ENCODE measurements at places on chromosomes 3 and 15.

- DNase-seq = no peak
These were observed 1059.2 kb downstream of the ROBO1 start for GRCh38 chr3:78708565-78709073.

DNA sequence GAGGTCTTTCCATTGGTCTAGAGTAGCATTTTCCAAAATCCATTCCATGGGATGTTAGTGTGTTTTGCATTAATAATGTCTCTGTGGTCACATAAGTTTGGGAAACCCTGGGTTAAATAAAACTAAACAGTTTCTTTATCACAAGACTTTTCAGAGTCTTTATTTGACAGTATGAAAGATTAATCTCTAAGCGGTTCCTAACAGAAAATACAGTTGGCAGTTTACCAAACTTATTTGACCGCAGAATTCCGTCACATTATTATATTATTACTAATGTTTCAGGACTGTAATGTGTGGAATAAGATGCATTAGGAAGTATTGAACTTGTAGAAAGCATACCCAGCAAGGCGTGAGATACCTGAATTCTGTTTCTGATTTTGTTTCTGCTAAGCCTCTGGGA, 71.5 kb upstream of the ADAMTSL3 start:
- DNase-seq = no peak

GRCh38 chr3:42276141-42277132, 10.5 kb upstream of the CCK start:
- DNase-seq = no peak

DNA sequence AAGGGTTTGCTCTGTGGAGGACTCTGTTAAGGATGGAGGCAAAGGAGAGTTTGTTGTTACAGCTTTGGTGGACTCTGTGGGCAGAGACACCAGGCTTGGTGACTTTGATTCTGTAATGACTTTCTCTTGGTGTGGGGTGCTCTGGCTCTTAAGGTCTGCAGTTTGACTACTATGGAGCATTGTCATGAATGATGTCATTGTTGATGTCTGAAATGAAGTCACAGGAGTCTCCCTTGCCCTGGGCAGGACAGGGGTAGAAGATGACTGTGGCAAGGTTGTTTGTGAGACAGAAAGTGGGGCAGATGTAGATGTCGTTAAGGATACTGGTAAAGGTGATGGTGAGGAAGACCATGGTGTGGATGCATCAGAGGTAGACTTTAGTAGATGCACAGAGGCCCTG, 42.7 kb downstream of the HEG1 start:
- no peak for DNase-seq

DNA sequence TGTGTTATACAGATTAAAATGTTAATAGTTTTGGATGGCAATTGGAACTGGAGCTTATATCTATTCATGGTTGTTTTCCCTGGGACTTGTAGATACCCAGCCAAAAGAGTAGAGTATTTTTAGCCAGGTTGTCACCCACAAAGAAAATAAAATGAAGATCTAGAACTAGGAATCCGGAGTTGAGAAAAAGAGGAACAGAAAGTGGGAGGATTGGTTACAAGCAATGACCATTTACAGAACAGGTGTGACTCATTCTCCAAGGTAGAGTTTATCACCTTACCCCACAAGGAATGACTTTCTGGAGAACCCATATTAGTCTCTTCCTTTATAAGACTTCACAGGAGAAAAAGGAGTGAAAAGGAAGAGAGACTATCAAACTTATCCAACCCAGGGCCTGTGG, 99.8 kb downstream of the TMEM108 start:
- no peak for DNase-seq

DNA sequence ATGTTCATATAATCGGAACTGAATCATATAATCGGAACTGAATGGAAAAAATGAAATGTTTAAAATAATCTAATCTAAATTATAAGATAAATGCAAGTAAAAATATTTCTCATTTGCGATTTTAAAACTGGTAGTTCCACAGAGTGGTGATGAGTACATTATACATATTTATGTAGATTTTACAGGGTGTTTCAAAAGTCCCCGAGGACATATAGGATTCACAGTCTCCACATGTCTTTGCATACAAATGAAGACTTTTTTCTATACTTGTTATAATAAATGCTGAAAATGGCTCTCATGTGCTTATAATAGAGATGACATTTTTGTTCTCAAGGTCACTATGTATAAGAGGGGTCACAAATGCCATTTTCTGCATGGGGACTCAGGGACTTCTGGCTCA, 139.5 kb downstream of the PEX5L start:
- no peak for DNase-seq

GRCh38 chr15:27683121-27683520, 416.0 kb downstream of the OCA2 start:
- DNase-seq = no peak

GRCh38 chr15:77545058-77545457, 87.7 kb downstream of the LINGO1 start:
- no peak for DNase-seq

- DNase-seq = no peak
These were observed 5.9 kb upstream of the DCP1A start for GRCh38 chr3:53353202-53353601.

GRCh38 chr3:172305552-172305951, 142.7 kb downstream of the GHSR start:
- DNase-seq = no peak

DNA sequence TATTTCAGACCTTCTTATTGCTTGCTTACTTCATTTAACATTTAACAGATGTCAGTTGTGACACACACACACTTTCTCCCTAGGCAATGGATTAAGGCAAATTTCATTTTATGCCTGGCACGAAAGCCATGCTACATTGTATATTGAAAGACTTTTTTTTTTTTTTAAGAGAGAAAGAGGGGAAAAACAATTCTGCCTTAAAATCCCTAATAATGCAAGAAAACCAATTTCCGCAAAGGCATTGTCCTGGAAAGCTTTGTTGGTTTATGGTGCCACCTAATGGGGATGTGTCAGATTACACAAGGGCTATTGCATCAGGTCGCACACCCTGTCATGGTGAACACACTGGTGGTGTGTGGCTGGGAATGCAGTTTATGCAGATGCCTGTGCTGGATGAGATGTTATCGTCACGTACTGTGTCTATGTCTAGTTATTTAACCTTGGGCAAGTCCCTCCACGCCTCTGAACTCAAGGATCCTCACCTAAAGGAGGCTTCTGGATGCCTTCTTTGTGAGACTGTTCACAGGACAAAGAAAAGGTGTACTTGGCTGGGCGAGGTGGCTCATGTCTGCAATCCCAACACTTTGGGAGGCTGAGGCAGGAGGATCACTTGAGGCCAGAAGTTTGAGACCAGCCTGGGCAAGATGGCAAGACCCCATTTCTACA, 37.3 kb upstream of the RFTN1 start:
- DNase-seq = peak; percentile 59

DNA sequence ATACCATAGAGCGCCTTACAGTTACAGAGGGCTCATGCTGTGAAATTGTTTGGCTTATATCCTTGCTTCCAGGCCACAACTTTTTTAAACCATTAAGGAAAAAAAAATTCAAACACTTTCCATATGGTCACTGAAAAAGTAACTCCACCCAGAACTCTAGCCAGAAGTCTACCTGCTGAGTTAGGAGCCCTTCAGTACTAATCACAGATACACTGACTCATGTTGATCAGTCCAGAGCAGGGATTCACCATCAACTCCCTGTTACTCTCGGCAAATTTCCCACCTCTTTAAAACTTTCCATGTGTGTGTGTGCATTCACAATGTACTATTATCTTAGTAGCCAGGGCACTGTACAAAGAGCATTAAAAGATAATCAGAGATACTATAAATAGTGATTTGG, 372.8 kb downstream of the MAGI1 start:
- DNase-seq = no peak

DNA sequence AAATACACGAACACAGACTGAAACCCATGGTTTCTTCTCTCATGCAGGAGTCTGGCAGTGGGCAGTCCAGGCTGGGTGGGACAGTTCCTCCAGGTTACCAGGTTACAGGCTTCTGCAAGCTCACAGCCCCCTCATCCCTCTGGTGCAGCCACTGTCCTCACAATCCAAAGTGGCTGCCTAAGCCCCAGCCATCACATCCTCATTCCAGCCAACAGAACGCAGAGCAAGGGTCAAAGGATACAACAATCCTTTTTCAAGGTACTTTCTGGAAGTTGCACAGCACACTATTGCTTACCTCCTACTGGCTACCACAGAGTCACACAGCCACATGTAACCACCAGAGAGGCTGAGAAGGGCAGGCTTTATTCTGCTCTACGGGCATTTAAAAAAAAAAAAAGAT, 154.6 kb downstream of the NUP210 start:
- DNase-seq = no peak

- DNase-seq = no peak
These were observed 37.0 kb downstream of the PIK3R4 start for GRCh38 chr3:130709671-130710070.

DNA sequence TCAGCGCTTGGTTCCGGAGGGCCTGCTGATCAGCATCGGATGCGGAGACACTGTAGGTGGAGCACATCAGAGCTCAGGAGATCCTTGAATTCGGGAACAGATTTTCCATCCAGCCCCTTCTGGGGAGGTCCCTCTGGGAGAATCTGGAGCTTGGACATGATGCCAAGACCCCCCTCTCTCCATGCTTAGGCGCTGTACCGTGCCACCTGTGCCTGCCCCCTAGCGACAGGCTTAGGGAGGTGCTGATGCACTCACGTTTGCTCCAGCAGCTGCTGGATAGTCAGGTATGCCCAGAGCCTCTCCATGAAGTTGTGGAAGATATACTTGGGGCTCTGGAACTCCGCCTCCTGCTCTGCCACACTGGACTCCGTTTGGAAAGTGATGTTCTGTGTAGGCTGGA, 9.7 kb downstream of the ITIH4 start:
- DNase-seq = no peak

DNA sequence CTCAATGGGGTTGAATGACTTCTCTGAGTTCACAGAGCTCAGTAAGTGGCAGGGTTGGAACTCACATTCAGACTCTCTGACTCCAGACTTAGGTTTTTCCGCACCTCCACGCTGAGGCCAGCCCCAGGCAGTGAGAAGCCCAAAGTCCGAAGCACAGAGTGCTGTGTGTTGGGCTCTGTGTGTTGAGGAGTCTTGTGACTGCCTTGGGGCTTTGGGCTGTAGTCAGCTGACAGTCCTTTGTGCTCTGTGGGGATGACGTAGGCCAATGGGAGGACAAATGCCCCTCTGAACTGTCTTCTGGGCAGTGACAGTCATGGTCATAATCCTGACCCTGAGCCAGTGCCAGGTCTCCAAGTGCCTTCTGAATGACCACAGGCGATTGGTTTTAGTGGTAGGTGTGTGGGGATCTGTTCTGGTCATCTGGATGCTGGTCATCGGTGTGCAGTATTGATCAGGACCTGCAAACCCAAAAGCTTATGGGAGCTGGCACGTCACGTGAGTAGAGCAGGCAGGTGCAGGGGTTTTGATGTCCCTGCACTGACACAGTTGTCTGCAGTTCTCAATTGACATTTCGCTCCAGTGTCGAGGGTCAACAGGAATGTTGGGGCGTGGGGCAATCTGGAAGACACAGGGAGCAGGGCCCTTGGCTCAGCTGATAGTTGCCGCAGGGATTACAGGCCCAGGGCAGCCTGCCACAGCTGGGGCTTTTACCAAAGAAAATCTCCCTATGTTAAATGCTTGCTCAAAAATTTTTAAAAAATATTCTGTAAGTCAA, 45.3 kb downstream of the CAPN3 start:
- DNase-seq = no peak

GRCh38 chr3:140022066-140022770, 87.2 kb downstream of the CLSTN2 start:
- no peak for DNase-seq

- no peak for DNase-seq
These were observed 20.7 kb upstream of the GOLGA6C start for GRCh38 chr15:75237316-75237982.

DNA sequence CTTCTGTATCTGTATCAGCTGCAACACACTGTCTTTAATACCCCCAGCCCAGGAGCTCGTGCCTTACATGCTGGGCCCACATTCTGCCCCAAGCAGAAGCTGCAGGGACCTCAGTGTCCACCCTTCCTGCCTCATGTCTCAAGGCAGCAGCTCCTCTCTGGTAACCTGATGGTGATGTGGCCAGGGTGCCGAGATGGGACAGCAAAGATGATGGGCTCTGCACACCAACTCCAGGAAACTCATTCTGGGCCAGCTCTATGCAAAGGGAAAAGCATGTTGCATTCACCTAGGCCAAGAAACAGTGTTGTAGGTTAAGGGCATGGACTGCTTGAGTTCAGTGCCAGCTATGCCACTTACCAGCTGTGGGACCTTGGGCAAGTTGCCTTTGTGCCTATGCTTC, 79.5 kb upstream of the PRR23C start:
- no peak for DNase-seq

GRCh38 chr3:138314751-138315150, 14.9 kb downstream of the NME9 start:
- DNase-seq = no peak

DNA sequence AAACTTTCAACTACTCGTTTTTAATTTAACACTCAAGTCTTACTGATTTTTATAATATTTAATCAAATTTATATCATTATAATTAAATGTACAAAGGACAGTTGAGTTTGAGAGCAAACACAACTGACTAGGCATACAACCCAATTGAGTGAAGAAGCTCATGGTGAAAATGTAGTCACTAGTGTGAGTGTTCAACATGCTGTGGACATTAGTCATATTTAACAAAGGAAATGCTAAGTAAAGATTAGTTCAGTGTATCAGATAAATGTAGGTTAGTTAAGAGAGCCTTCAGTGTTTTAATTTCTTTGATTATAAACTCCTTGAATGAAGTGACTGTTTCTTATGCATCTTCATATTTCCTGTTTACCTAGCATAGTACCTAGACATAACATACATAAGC, 444.2 kb upstream of the GOLIM4 start:
- no peak for DNase-seq

DNA sequence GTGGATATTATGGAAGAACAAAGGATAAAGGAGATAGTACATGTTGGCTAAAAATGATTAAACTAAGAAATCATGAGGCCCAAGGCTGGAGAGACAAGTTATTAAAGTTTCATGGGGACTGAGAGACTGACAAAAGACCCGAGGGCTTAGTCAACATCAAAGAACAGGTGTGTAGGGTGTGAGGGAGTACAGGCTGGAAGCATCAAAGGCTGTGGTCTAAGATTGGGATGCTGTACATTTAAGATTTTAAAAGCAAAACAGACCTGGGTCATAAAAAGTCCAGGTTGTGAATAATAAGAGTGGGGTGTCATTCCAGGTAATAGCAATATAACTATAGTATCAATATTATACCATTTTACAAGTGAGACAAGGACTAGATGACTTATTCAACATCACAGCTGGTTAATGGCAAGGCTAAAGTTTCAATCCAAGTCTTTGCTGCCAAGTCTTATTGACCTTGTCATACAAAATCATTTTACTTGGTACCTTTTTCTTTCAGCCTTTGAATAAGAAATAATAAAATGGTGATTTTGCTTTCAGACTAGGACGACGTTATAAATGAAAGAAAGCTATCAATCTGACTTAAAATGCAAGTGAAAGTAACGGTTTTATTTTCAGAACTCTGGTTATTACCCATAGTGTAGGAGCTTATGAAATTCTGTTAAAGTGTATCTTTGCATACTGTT, 211.6 kb downstream of the TNIK start:
- DNase-seq = peak; percentile 7

GRCh38 chr3:71310359-71310979, 273.1 kb downstream of the FOXP1 start:
- no peak for DNase-seq
